ENCODE measurements at places on chromosomes 11 and 22.

DNA sequence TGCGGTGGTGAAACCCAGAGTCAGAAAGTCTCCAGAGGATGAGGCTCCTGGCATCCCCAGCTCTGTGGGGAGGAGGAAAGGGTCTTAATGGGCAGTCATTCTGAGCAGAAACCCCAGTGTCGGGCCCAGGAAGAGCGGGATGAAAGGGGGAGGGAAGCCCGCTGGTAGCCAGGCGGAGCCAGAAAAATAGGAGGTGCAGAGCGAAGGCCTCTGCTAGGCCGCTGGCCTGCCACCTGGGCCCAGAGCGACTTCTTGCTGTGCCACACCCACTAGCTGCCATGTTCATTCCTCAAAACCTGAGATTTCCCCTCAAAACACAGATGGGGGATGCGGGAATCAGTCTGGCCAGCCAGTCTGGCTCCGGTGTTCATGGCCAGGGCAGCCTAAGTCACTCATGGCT is 650 bp upstream of the POU2AF3 start:
- no peak for DNase-seq

DNA sequence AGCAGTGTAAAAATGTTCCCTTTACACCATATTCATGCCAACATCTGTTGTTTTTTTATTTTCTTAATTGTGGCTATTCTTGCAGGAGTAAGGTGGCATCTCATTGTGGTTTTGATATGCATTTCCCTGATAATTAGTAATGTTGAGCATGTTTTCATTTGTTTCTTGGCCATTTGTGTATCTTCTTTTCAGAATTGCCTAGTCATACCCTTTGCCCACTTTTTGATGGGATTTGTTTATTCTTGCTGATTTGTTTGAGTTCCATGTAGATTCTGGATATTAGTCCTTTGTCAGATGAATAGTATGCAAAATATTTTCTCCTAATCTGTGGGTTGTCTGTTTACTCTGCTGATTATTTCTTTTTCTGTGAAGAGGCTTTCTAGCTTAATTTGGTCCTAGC is 98.9 kb upstream of the SERPIND1 start:
- DNase-seq: no peak

DNA sequence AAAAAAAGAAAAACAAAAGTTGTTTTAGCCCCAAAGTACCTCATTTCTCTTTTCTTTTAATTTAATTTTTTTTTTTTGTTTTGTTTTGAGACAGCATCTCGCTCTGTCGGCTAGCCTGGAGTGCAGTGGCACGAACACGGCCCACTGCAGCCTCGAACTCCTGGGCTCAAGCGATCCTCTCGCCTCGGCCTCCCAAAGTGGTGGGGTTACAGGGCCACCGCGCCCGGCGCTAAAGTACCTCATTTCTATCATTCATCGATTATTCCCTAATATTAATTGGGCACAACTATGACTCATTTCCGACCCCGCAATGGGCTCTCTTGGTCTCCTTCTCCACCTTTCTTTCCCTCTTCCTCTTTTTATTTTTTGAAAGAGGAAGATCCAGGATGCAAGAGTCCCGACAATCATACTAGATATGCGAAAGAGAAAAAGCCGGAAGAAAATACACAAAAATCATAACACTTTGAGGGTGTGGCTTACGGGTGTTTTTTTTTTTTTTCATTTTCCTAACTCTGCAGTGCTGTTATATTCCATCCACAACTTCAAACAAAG is 475 bp upstream of the AIP start:
- no peak for DNase-seq

- no peak for DNase-seq
These were observed 13.4 kb downstream of the LGR4 start for GRCh38 chr11:27459191-27459590.

GRCh38 chr22:46777609-46777970 is 15.1 kb downstream of the TBC1D22A start:
- DNase-seq: no peak

- no peak for DNase-seq
These were observed 137.8 kb downstream of the KIRREL3 start for GRCh38 chr11:126862664-126863243.

GRCh38 chr22:29459773-29460172 is 20.2 kb upstream of the NEFH start:
- DNase-seq: no peak

- DNase-seq: no peak
These were observed 92.7 kb downstream of the ETS1 start for GRCh38 chr11:128494418-128495332.

GRCh38 chr22:23682077-23682476 is 8.7 kb upstream of the RGL4 start:
- DNase-seq: no peak

Data from esophagus squamous epithelium (tissue), 5 donors.